ENCODE measurements at places on chromosomes 6 and 20.
A peak's percentile ranks its signal among the peaks of the same experiment; 100 is the strongest.

- no peaks in the 10 kb centered on the region for H3K36me3 ChIP-seq
- no peaks in the 10 kb centered on the region for H3K27me3 ChIP-seq
- no peak for DNase-seq
- no peaks in the 10 kb centered on the region for H3K4me1 ChIP-seq
Measured at GRCh38 chr20:53212018-53212417, 239.9 kb downstream of the TSHZ2 start.

DNA sequence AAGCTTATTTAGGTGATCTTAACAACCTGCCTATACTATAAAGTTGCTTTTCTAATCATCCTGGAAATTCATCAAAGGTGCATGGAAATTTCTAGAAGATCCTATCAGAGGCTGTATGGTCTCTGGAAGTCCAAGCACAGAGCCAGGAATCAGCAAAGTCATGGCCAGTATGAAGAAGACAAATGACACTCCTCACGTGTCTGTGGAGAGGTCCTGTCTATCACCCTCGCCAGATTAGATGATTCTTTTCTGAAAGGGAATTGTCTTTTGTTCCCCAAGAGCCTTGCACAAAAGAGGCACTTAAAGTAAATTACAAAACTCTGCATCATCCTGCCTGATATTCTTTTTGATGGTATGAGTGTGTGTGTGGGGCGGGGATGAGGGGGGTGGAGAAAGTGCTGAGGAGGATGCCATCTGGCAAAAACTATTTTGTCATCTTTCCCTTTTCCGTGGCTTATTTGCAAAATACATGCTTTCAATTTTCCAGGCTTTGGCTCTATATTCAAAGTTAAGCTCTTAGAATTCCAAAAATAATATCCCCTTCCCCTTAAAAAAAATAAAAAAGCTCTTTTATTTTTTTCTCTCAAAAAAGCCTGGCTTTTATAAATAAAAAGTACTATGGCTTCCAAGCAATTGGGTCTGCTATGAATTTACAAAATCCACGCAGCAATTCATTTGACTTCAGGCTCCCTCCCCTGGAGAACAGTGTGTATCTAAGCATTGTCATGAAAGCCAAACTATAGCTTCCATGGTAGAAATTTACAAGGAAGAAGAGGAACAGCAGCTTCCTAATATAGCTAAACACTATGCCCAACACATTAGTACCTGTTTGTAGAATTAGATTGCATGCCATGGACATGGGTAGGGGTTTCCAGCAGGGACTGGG lies 185.2 kb upstream of the ARG1 start:
- no peaks in the 10 kb centered on the region for H3K4me1 ChIP-seq
- no peaks in the 10 kb centered on the region for H3K27me3 ChIP-seq
- H3K27ac ChIP-seq, result no peak overlapping the region
- no peaks in the 10 kb centered on the region for H3K36me3 ChIP-seq
- DNase-seq, result no peak

GRCh38 chr6:40604082-40604481 lies 16.9 kb upstream of the LRFN2 start:
- H3K27me3 ChIP-seq, result no peaks in the 10 kb centered on the region
- no peak overlapping the region for H3K4me3 ChIP-seq
- no peak overlapping the region for H3K27ac ChIP-seq
- no peaks in the 10 kb centered on the region for H3K4me1 ChIP-seq
- no peaks in the 10 kb centered on the region for H3K36me3 ChIP-seq

DNA sequence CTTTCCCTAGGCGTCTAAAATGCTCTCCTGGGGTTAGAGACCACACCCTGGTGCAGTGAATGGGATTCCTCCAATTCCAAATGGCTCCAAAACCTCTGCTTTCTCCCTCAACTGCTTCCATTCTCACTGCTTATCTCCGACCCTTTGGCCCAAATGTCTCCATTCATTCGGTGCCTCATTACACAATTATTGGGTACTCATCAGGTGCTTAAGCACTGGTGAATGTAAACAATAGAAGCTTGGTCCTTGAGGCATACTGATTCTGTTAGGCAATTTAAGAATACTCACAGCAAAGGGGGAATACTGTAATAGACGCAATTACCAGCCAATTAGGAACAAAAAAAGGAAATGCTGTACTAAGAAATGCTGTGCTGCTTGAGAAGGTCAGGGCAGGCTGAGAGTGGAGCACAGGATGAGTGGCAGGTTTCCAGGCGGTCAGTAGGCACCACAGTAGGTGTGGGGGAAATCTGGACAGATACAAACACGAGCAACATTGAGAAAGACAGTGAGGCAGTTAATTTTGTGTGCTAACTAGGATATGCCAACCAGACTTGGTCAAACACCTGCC lies 23.0 kb downstream of the GMDS start:
- H3K27ac ChIP-seq, result no peak overlapping the region
- no peaks in the 10 kb centered on the region for H3K36me3 ChIP-seq

DNA sequence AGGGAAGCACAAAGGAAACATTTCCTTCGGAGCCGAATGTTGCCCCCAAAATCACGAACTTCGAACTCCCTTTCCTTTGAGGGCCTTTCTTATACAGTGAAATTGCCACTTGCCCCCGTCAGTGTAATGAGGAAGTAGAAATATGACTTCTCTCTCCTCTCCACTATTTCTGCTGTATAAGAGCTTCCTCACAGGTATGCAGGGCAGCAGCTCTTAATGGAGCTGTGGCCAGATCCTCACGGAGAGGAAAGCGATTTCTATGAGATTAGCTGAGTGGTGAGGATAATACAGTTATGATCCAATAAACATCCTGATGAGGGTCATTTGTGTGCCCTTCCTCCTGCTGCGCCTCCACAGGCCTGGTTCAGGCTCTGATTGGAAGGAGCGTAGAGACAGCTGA lies 10.8 kb upstream of the CPNE5 start:
- no peaks in the 10 kb centered on the region for H3K36me3 ChIP-seq
- H3K27me3 ChIP-seq, result no peaks in the 10 kb centered on the region
- no peak overlapping the region for H3K4me3 ChIP-seq
- H3K4me1 ChIP-seq, result peaks cover 24% of the 10 kb centered on the region

GRCh38 chr6:162222521-162222920 lies 505.0 kb downstream of the PRKN start:
- no peaks in the 10 kb centered on the region for H3K27me3 ChIP-seq
- H3K36me3 ChIP-seq, result no peaks in the 10 kb centered on the region
- DNase-seq, result no peak
- H3K27ac ChIP-seq, result no peak overlapping the region
- no peak overlapping the region for H3K4me3 ChIP-seq
- no peaks in the 10 kb centered on the region for H3K4me1 ChIP-seq

DNA sequence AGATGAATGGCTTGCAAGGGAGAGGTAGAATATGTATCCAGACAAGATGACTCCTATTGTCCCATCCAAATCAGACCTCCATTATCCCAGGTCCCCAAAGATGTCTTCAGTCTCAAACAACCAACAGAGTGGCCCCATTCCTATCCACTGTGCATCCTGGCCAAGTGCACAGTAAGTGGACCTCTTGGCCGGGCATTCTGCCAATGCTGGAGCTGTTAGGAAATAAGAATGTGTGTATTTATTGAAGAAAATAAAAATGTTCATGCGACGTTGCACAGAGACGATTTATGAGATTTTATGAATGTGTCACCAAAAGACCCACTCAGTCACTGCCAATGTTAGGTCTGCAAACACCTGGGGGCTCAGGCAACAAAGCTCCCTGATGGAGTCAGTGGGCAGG lies 196.0 kb downstream of the MAFB start:
- H3K27ac ChIP-seq, result no peak overlapping the region
- H3K36me3 ChIP-seq, result no peaks in the 10 kb centered on the region
- DNase-seq, result no peak
- H3K4me3 ChIP-seq, result no peak overlapping the region

GRCh38 chr6:107555449-107555848 lies 65.5 kb downstream of the SOBP start:
- no peaks in the 10 kb centered on the region for H3K36me3 ChIP-seq
- no peak for DNase-seq
- H3K4me3 ChIP-seq, result no peak overlapping the region
- H3K4me1 ChIP-seq, result peaks cover 2% of the 10 kb centered on the region

DNA sequence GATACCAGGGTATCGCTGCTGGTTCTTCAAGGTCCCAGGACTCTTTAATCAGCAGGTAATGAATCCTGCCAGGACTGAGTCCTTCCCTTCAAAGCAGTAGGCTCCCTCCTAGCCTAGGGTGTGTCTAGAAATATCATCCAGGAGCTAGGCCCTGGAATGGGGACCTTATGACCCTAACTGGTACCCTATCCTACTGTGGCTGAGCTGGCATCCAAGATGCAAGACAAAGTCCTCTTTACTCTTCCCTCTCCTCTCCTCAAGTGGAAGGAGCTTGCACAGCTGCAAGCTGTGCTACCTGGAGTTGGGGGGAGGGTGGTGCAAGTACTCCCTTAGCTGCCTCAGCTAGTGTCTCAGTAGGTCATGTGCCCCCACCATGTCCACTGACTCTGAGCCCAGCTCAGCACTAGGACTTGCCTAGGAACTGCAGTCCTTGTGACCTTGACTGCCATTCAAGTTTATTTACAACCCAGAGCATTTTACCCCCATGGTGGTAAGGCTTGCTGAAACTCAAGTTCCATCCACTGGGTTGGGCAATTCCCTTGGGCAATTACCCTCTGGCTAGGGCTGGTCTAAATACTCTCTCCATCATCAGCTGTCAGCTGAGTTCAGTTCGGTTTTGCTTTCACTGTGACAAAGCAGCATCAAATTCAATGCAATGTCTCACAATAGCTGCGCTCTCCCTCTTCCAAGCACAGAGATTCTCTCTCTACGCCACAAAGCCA lies 48.4 kb upstream of the TOP1 start:
- H3K4me3 ChIP-seq, result peak overlapping the region; percentile 23
- DNase-seq, result peak; percentile 98
- no peaks in the 10 kb centered on the region for H3K36me3 ChIP-seq

- H3K27ac ChIP-seq, result no peak overlapping the region
- DNase-seq, result no peak
- H3K36me3 ChIP-seq, result no peaks in the 10 kb centered on the region
- peaks cover 5% of the 10 kb centered on the region for H3K4me1 ChIP-seq
- no peak overlapping the region for H3K4me3 ChIP-seq
Measured at GRCh38 chr6:87791029-87791428, 89.0 kb upstream of the AKIRIN2 start.

- H3K36me3 ChIP-seq, result no peaks in the 10 kb centered on the region
- H3K27ac ChIP-seq, result no peak overlapping the region
- peaks cover 13% of the 10 kb centered on the region for H3K4me1 ChIP-seq
- H3K4me3 ChIP-seq, result no peak overlapping the region
- DNase-seq, result no peak
- no peaks in the 10 kb centered on the region for H3K27me3 ChIP-seq
Measured at GRCh38 chr6:166587631-166588413, 1.3 kb upstream of the RAMACL start.

DNA sequence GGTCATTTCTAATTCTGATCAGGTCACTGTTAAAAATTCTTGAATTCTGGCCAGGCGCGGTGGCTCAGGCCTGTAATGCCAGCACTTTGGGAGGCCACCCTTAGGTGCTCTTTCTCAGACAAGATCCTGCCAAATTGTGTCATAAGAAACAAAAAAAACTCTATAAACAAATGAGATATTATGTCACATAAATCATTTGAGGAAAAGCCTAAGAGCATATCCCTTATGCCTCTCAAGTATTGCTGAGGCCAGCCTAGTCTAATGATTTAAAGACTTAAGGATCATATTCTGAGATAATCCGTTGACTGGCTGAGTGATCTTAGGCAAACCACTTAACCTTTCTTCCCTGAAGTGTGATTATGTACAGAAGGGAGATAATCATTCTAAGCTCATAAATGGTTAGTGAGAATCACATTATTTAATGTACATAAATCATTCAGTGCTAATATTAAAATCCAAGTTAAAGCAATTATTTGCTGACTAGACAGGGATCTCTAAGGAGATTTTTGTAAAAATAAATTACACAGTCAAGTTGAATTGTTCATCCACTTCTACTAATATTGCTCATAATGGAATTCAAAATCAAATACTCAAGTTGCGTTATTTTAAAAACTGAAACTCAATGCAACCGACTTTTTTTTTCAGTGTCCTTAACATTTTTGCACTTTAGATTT lies 365.4 kb downstream of the PHF3 start:
- no peaks in the 10 kb centered on the region for H3K36me3 ChIP-seq
- H3K4me1 ChIP-seq, result no peaks in the 10 kb centered on the region
- H3K27ac ChIP-seq, result no peak overlapping the region
- H3K27me3 ChIP-seq, result no peaks in the 10 kb centered on the region
- no peak for DNase-seq
- no peak overlapping the region for H3K4me3 ChIP-seq

DNA sequence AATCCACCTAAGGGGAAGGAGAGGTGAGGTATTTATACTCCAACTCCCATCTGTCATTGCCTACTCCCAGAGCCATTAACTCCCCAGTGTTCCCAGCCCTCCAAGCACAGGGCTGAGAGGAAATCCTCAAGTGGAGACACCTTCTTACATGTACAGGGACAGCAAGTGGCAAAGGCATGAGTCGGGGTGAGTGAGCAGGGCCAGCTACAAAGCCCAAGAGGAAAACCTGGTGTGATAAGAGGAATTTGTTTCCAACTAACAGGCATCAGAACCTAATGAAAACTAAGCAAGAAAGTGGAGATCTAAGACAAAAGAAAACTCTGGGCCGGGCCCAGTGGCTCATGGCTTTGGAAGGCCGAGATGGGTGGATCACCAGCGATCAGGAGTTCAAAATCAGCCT lies 70.0 kb upstream of the SRSF6 start:
- no peaks in the 10 kb centered on the region for H3K27me3 ChIP-seq
- no peak overlapping the region for H3K4me3 ChIP-seq
- no peak overlapping the region for H3K27ac ChIP-seq

DNA sequence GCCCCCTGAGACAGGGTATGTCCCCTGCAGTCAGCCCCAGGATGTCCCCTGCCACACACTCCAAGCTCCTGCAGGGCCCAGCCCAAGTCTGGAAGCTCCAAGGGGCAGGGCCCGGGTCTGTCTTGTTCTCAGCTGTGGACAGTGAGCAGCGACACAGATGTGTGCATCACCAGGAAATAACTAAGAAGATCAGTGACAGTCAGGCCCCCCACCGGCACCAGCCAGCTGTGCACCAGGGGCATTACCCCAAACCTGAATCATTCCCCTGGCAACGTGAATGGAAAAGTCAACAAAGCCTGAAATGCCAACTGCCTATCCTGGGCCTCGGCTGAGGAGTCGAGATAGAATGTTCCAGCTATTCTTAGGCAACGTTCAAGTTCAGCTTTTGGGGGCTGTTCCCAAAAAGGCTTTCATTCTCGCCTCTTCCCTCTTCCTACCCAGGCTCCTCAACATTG lies 105.0 kb downstream of the PREX1 start:
- no peaks in the 10 kb centered on the region for H3K36me3 ChIP-seq
- H3K4me3 ChIP-seq, result no peak overlapping the region
- H3K27me3 ChIP-seq, result no peaks in the 10 kb centered on the region

DNA sequence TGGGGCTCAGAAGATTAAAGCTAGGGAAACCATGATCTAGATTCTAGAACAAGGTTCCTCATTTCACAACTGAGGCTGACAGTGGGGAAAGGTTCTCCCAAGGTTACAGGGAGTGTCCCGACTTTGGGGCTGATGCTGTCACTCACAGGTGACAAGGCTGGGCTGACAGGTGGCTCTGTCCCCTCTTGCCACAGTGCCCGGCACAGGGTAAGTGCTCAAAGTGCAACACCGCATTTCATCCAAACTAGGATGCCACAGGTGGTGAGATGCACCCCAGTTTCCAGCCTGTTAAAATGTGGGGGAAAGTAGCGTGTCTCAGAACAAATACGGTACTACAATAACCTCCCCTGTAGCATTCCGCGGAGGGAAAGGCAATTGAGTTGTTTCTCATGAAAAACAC lies 7.8 kb downstream of the ZBP1 start:
- H3K4me1 ChIP-seq, result peaks cover 6% of the 10 kb centered on the region
- no peaks in the 10 kb centered on the region for H3K36me3 ChIP-seq
- DNase-seq, result no peak
- no peak overlapping the region for H3K4me3 ChIP-seq
- no peak overlapping the region for H3K27ac ChIP-seq
